Cardiac muscle cell (in vitro differentiated cells and primary cell): ENCODE measurements at places on chromosomes 3 and 15. TPM values are rescaled to one million over a fixed set of nuclear protein-coding genes. Genes with fewer than 3 reads are reported as not detected.

- no peak overlapping the region for H3K27ac ChIP-seq
- H3K4me1 ChIP-seq: peaks cover 13% of the 10 kb centered on the region
- no peaks in the 10 kb centered on the region for H3K27me3 ChIP-seq
- peak; percentile 78 for DNase-seq
- H3K36me3 ChIP-seq: peaks cover 9% of the 10 kb centered on the region
These were observed 175.4 kb downstream of the MBNL1 start for GRCh38 chr3:152444029-152444641.

DNA sequence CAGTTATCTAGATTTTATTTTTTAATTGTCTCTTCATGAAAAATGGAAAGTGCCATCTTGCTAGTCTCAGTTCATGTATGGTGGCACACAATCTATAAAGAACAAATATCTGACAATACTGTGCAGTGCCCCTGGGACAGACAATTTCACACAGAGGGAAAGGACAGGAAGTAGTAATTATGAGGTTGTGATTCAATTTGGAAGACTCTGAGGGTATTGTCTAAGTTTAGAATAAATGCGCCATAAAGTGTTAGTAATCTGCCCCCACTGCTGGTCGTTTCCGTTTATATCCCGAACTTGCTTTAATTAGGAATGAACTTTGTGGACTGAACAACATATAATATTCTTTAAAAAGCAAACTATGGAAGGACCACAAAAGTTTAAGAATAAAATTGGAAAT, 196.4 kb upstream of the SLC24A5 start:
- no peak overlapping the region for H3K27ac ChIP-seq
- H3K4me1 ChIP-seq: no peaks in the 10 kb centered on the region
- H3K27me3 ChIP-seq: no peaks in the 10 kb centered on the region
- H3K4me3 ChIP-seq: no peak overlapping the region
- no peaks in the 10 kb centered on the region for H3K36me3 ChIP-seq

DNA sequence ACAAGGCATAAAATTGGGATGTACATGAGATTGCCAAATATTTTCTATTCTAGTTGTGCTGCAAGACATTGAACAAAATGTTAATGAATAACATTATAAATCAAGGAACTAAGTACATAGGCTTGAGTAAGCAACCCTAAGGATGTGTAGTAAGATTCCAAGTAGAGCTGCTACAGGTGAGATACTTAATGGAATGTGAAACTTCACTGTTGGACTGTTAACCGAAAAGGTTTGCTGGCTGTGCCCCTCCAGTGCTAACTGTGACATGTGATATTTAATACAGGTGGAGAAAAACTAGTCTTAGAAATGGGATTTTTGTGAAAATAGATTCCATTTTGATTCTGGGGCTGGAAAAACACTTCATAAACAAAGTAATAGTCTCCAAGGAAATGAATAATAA, 52.4 kb downstream of the TSC22D2 start:
- H3K27ac ChIP-seq: no peak overlapping the region
- no peak overlapping the region for H3K4me3 ChIP-seq
- DNase-seq: no peak

DNA sequence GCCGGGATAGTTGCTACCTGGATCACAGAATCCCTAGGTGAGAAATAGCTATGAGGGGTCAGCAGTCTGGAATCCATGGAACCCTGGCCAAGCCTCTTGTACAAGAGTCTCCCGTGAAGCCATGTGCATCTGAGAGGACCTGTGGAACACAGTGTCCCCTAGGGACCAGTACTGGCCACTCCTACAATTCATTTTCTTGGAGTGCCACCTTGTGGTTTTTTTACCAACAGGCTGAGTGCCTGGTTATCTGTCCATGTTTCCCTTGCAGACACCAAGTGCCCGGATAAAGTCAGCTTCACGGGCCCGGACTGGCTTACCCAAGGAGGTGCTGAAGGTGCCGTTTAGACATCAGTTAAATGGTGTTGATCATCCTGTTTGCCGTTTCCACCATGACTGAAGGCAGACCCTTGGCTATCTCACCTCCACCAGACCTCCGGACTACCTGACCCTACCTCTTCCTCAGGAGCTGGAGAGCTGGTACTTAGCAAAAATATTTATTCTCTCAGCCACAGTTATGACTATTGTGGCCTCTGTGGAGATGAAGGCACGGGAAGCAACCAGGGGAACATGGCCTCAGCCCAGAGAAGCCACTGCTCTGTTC, 93.9 kb downstream of the RBPMS2 start:
- no peaks in the 10 kb centered on the region for H3K27me3 ChIP-seq
- H3K27ac ChIP-seq: no peak overlapping the region
- H3K4me1 ChIP-seq: no peaks in the 10 kb centered on the region
- H3K36me3 ChIP-seq: peaks cover 31% of the 10 kb centered on the region
- no peak overlapping the region for H3K4me3 ChIP-seq

- H3K27me3 ChIP-seq: no peaks in the 10 kb centered on the region
- no peak overlapping the region for H3K27ac ChIP-seq
- H3K4me1 ChIP-seq: no peaks in the 10 kb centered on the region
- H3K4me3 ChIP-seq: no peak overlapping the region
- DNase-seq: no peak
These were observed 48.7 kb downstream of the GABRG3 start for GRCh38 chr15:27019687-27020086.

DNA sequence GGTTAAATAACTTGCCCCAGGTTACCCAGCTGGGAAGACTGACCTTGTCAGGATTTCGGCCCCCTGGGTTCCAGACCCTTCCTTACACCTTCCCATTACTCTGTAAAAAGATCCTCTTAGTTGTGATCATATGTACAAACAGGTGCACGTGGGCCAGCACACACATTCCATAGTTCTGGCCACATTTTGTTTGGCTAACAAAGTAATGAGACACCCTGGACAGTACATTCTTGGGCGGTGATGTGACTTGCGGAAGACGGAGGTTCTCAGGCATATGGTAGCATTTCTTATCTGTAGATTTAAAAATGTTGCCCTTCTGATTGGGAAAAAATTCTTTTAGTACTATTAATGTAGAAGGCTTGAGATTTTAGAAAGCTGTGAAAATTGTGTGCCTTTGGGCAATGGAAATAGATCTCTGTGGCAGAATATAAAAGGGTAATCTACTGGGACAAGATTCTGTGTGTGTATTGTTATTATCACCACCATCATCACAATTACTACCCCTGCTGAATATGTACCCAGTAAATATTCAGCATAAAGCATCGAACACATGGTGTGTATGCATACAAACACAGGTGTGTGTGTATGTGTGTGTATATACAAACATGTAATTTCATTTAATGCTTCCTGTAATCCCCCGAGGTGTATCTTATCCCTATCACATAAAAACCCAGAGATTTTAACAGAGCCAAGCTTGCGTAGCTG, 205.4 kb upstream of the UBE2E1 start:
- DNase-seq: peak; percentile 82
- H3K36me3 ChIP-seq: no peaks in the 10 kb centered on the region
- no peaks in the 10 kb centered on the region for H3K4me1 ChIP-seq
- no peak overlapping the region for H3K27ac ChIP-seq
- no peak overlapping the region for H3K4me3 ChIP-seq

DNA sequence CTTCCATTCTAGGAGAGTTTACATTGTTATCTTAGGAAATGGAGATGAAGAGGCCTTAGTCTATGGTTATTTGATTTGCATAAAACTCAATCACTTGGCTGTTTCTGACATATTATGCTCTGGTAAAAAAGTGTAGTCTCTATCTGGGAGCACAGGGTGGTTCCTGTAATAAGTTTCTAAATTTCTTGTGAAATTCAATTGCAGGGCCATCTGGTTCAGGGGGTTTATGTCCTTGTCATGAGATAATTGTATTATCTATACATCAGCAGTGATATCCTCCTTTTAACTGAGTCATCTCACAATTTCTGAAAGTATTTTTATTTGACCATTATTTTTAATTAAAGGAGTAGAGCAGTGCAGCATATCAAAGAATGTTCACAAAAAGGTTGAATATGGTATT, 203.3 kb downstream of the MFSD1 start:
- no peak overlapping the region for H3K27ac ChIP-seq
- H3K4me3 ChIP-seq: no peak overlapping the region
- no peak for DNase-seq
- no peaks in the 10 kb centered on the region for H3K27me3 ChIP-seq

DNA sequence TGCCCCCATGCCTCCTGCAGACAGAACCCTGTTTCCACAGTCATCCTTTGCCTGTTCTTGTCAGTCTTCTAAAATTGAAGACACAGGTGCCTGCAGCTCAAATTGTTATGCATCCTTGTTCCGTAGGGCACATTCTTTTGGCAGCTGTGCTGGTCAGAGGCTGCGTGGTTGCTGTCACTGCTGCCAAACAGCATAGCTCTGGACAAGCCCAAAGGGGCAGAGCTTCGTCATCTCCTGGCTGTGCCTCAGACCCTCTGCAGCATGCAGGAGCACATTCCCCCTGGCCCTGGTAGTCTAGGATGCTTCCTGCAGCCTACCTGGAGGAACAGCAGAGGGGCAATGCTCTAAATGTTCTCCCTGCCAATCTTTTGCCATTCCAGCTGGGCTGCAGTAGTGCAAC, 2.1 kb upstream of the FBXL22 start:
- H3K4me3 ChIP-seq: no peak overlapping the region
- H3K4me1 ChIP-seq: peaks cover 47% of the 10 kb centered on the region
- no peaks in the 10 kb centered on the region for H3K27me3 ChIP-seq
- no peak overlapping the region for H3K27ac ChIP-seq
- no peak for DNase-seq
- peaks cover 13% of the 10 kb centered on the region for H3K36me3 ChIP-seq

DNA sequence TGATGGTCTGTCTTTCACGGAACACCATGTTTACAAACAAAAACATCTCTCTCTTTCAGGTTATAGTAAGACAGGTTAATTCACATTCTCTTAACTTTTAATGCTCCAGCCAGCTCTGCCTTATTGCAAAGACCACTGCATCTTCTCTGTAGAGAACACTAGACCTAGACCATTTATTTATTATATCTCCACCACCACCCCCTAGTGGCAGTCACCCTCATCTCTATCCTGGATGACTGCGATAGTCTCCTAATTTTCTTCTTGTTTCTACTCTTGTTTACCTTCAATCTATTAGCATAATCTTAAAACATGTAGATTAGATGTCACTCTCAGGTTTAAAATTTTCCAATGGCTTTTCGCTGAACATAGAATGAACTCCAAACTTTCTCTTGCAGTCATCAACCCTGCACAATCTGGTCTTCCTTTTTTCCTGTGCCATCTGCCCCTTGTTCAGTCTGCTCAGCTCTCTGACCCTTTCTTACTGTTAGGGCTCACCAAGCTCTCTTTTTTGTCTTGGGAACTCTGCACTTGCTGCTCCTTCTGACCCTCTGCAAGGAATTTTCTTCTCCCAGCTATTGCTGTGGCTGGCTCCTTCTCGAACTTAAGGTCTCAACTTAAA, 155.6 kb downstream of the SQOR start:
- no peaks in the 10 kb centered on the region for H3K36me3 ChIP-seq
- H3K4me3 ChIP-seq: no peak overlapping the region
- no peaks in the 10 kb centered on the region for H3K27me3 ChIP-seq
- DNase-seq: peak; percentile 51
- no peaks in the 10 kb centered on the region for H3K4me1 ChIP-seq

DNA sequence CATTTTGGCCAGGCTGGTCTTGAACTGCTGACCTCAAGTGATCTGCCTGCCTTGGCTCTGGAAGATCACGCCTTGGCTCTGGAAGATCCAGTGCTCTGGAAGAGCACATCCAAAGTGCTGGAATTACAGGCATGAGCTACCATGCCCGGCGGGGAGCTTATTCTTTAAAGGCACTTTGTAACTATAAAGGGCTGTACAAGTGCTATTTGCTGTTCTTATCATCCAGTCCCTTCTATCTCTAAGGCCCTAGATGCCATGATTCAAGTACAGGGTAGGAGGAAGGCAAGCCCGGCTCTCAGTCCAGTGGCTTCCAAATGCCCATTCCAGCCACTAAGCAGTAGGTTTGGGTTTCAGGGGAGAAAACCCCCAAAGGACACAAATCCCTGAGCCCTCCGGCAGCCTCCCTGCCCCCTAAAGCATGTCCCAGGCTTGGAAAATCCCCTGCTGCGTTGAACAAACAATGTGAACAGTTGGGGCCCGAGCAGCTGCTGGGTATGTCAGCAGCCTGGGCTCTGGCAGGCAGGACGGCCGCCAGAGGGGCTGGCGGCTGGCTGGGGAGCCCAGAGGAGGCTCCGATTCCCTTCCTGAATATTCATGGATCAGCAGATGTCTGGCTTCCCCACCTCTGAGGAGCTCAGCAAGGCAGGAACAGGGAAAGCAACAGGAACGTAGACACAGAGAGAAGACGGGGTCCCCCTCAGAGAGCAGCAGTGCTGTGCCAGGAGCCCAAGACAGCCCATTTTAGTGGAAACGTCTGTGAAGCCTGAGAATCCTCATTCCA, 7.7 kb downstream of the IGDCC4 start:
- H3K4me3 ChIP-seq: no peak overlapping the region
- H3K27me3 ChIP-seq: peaks cover 12% of the 10 kb centered on the region
- H3K36me3 ChIP-seq: no peaks in the 10 kb centered on the region
- peak; percentile 56 for DNase-seq

GRCh38 chr15:59170295-59171066, 36.2 kb upstream of the LDHAL6B start:
- no peak overlapping the region for H3K4me3 ChIP-seq
- H3K27me3 ChIP-seq: no peaks in the 10 kb centered on the region
- no peak overlapping the region for H3K27ac ChIP-seq
- H3K36me3 ChIP-seq: no peaks in the 10 kb centered on the region

GRCh38 chr3:139136469-139137202, 91.9 kb upstream of the PRR23C start:
- H3K27ac ChIP-seq: no peak overlapping the region
- no peaks in the 10 kb centered on the region for H3K36me3 ChIP-seq
- no peak for DNase-seq
- no peak overlapping the region for H3K4me3 ChIP-seq
- H3K27me3 ChIP-seq: no peaks in the 10 kb centered on the region

- no peak overlapping the region for H3K4me3 ChIP-seq
- H3K27ac ChIP-seq: no peak overlapping the region
- DNase-seq: no peak
- no peaks in the 10 kb centered on the region for H3K27me3 ChIP-seq
- peaks cover 3% of the 10 kb centered on the region for H3K4me1 ChIP-seq
These were observed 762.7 kb downstream of the ROBO1 start for GRCh38 chr3:79005084-79005483.

The ARPP19 gene
- total RNA-seq: 90.2 and 176 TPM in 2 replicates

The MYEF2 gene
- total RNA-seq: 64.4 and 143 TPM in 2 replicates

The MYL3 gene
- 2,390 and 3,091 TPM in 2 replicates for total RNA-seq

The SCAANT1 gene
- total RNA-seq: not detected in 2 replicates

The THAP10 gene
- 4.6 and 5.9 TPM in 2 replicates for total RNA-seq

The KLHL18 gene
- 12.5 and 14.8 TPM in 2 replicates for total RNA-seq

The WWTR1 gene
- 55.0 and 69.1 TPM in 2 replicates for total RNA-seq

The CCR5 gene
- not detected in 2 replicates for total RNA-seq

The ANKUB1 gene
- not detected in 2 replicates for total RNA-seq

The KBTBD12 gene
- 0.14 and 0.66 TPM in 2 replicates for total RNA-seq

The TFRC gene
- 19.6 and 76.1 TPM in 2 replicates for total RNA-seq
